NCI-H1092 (cell line): ENCODE measurements at places on chromosomes 6 and 20.
A peak's percentile ranks its signal among the peaks of the same experiment; 100 is the strongest.

- no peak for DNase-seq
These were observed 83.0 kb upstream of the MAP3K7 start for GRCh38 chr6:90669846-90670245.

- DNase-seq: no peak
These were observed 234.7 kb upstream of the ECI2 start for GRCh38 chr6:4370066-4370465.

GRCh38 chr6:90068264-90068663 lies 174.0 kb downstream of the GJA10 start:
- DNase-seq: no peak

DNA sequence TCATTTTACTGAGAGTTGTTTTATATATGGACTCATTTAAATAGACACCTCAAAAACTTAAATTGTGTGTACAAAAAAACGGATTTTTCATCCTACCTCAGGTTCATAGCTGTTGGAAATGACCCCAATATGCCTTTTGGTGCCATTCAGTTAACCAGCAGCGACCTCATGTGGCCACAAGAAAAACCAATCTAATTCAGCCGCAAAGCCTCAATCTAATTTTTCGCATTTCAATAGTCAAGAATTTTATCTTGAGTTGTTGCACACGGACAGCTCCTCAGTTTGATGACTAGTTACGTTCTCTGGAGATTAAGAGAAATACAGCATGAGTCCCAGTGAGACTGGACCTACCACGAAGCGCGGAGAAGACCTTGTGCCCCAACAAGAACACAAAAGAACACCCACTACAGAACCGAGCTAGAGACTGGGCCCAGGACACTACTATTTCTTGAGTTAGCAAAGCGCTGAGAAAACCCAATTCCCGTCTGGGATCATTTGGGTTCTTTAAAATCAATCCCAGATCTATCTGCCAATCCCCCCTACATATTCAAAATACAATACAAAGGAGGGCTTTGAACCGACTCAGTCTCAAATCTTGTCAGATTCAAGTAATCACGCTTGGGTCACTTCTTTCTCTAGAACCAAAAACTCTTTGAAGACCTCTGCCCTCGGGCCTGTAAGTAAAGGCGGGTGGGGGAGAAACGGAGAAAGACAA lies 1.1 kb downstream of the TCP11 start:
- peak; percentile 39 for DNase-seq

- DNase-seq: no peak
These were observed 13.6 kb downstream of the FBXO30 start for GRCh38 chr6:145801021-145801420.

GRCh38 chr6:38503032-38503773 lies 136.5 kb downstream of the BTBD9 start:
- DNase-seq: no peak

DNA sequence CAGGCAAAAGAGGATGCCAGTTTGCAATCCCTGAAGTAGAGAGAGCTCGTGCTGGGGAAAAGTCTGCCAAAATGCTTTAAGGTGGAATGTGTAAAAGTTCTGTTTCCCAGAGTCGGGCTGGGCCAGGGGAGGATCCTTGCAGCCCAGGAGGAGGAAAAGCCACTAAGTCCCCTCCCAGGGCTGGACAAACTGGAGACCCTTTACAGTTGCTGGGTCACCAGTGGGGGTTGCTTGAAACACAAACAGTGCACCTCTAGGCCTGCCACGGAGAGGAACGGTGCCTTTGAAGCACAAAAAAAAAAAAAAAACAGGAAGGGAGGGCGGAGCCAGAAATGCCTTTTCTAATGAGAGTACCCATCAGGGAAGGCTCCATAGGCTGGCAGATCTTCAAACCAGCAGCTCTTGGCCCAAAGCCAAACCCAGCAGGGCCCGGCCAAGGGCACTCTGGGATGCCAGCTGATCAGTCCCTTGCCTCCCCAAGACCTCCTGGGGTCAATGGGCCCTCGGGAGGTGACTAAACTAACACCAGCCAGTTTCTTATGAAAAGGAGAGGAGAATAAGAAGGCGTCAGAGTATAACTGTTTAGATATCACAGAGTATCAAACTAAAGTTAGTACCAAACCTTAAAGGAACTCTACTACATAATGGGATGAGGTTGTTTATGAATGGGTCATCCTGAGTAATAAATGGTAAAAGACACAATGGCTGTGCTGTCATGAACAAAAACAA lies 23.7 kb downstream of the HLA-A start:
- DNase-seq: peak; percentile 72

DNA sequence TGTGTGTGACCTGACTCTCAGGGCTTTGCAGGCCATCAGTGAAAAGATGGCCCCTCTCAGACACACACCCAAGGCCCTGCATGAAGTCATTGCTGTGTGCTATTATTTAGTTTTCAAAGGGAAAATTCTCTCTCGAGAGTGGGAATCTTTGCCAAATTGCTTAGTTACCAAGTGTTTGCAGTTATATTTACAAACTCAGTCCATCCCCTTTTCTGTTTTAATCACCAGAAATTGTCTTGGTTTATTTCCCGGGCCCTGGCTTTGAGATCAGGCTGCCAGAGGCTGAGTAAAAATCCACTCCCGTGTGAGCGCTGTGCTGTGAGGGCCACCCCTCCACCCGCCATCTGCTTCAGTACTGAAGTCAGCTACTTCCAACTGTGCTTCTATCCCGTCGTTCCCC lies 163.1 kb downstream of the SOD2 start:
- no peak for DNase-seq

DNA sequence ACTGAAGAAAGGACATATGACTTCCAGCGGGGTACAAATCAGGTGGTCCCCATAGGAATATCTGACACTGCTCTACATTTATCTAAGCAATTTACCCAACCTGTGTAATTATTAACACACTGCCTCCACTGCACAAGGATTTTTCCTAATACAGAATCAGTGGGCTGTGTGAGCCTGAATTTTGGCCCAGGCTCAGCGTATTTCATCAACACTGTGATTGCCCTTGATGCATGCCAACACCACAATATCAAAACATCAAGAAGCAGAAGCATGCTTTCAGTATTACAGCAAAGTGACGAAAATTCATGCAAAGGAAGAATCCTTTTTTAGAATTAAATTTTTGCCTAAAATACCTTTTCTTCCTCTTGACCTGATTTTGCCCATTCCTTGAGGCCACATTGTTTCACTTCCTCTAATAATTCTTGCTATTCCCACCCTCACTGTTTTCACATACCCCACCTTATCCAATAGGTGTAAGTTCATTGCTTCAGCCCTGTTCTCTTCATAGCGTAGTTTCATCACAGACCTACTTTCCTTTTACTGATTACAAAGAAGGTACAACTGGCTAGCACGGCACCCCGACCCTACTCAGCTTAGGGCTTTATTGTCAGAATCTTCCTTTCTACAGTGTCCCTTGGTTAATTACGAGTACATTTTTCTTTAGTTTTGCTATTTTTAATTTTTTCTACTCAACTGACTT lies 83.7 kb upstream of the PTCHD4 start:
- no peak for DNase-seq

DNA sequence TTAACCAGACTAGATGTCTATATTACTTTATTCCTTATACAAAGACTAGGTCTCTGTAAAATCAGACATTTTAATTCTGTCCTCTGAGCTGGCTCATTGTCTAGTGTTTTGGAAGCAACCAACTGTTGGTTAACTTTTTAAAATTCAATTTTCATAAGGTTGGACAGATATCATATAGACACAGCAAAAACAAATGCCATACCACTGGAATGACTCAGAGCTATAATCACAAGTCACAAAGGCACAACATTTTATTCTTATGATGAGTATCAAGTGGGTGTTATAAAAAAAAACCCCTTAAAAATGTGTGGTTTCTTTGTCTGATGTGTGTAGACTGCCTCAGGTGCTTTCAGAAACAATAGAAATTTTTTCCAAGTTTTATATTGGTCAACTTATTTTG lies 296.2 kb upstream of the MARCKS start:
- DNase-seq: no peak

GRCh38 chr20:5328268-5328667 lies 11.5 kb upstream of the PROKR2 start:
- DNase-seq: no peak

DNA sequence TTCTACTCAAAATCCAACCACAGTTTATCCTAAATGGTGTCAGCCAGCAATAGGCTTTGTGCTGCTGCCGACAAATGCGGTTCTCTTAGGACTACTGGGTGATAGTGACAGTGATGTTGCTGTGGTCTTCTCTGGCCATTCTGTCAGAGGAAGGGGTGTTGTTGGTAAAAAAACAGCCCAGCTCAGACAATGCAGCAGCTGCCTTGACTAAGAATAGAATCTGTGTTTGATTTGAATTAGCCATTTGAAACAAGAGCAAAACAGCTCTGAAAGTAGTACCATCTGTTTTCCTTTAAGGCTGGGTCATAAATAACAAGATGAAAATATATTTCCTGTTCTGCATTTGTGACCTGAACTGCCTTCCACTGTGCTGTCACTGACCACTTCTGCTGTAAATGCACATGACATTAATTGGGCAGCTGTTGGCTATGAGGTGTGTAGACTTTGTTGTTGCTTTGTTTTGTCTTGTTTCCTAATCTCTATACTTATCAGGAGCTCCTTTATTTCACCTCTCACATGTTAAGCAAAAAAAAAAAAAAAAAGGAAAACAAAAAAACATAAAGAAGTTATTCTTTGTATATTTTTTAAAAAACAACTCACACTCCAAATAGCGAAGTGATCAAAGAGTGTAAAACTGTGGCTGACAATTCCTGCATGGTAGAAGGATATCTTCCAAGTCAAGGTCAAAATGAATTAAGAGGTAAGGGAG lies 497.8 kb upstream of the ARID1B start:
- DNase-seq: peak; percentile 4

GRCh38 chr20:45861221-45862075 lies 4.0 kb downstream of the ZSWIM3 start:
- peak; percentile 14 for DNase-seq

GRCh38 chr6:71579902-71580301 lies 291.3 kb downstream of the OGFRL1 start:
- DNase-seq: no peak
